DMS79 treated with DMSO at 0.1 percent for 48 hours (cell line): ENCODE measurements at places on chromosomes 2 and 18.

DNA sequence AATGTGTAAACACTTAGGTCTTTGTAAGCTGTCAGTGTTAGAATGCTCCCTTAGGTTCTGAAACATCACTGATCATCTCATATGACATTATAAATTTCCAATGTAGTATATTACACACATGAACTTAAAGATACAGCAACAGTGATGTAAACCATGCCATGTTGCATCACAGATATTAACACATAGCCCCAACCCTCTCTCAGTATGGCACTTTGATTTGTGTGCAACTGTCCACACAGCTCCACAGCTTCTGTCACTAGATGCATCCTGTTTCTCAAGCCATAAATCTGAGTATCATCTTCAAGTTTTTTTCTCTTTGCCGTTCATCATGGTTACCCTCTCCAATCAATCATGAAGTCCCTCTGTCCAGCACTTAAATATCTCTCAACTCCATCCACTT lies 69.2 kb upstream of the LRP1B start:
- no peak for DNase-seq

GRCh38 chr18:70296289-70296688 lies 7.4 kb downstream of the SOCS6 start:
- DNase-seq: no peak

GRCh38 chr2:71417300-71418202 lies 35.8 kb upstream of the DYSF start:
- DNase-seq: peak; percentile 52

DNA sequence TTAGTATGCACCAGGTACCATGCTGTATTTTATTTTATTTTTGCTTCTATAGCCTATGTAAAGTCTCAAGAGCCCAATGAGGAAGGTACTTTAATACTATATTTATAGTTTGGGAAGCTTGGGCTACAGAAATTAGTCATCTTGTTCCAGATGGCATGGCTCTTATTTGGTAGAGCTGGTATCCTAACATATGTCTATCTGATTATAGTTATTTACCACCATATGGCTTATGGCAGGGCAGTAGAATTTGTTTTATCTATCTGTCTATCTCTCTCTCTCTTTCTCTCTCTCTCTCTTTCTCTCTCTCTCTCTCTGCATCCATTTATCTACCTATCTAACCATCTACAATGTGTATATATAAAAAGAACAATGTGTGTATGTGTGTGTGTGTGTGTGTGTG lies 1293.7 kb upstream of the SLC39A10 start:
- DNase-seq: no peak

- DNase-seq: no peak
Observed at GRCh38 chr2:203983064-203983715, 46.6 kb downstream of the ICOS start.

- no peak for DNase-seq
Observed at GRCh38 chr2:33275689-33276444, 200.6 kb upstream of the RASGRP3 start.

DNA sequence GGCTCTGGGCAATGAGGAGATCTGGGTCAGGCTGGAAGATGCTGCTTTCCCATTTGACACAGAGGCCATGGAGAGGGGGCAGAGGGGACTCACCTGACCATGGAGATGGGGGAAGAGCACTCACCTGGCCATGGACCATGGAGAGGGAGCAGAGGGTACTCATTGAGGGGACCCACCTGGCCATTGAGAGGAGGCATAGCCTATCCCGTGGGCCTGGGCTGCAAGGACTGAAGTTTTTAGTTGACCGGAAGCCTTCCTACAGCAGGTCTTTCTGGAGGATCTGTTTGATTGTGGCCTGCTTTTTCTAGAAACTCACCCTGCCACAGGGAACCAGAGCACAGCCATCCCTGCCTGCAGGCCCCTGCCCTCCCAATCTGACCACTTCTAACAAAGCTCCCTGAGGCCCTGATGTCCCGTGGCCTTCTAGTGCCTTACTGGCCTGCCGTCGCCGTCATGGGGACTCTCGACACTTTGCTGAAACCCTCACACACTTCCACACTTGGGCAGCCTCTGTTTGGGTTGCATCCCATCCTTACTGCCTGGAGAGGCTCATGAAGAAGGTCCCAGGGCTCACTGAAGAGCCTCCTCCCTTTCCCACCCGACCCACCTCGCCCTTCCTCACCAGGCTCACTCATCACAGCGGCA lies 5.1 kb upstream of the PROM2 start:
- DNase-seq: no peak

GRCh38 chr2:96656540-96656939 lies 14.0 kb downstream of the FER1L5 start:
- no peak for DNase-seq
